Inflammatory macrophage treated with lipopolysaccharide for 1 hour (primary cell): ENCODE measurements at places on chromosomes 5 and 9.

DNA sequence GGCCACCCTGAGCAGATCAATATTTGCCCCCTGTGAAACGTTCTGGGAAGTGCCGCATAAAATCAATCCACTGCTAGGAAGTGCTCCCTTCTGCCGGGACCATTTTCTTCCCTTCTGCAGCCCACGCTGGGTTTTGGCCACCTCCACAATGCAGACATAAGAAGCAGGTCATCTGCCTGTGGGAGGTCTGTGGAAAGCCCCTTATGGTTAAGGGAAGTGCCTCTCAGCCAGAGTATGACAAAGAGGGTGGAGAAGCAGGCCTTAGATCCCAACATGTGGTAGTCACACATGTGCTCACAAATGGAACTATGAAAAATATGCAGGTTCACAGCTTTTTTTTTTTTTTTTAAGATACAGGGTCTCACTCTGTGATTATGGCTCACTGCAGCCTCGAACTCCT is 82.8 kb downstream of the SLC1A3 start:
- peak; percentile 93 for DNase-seq

DNA sequence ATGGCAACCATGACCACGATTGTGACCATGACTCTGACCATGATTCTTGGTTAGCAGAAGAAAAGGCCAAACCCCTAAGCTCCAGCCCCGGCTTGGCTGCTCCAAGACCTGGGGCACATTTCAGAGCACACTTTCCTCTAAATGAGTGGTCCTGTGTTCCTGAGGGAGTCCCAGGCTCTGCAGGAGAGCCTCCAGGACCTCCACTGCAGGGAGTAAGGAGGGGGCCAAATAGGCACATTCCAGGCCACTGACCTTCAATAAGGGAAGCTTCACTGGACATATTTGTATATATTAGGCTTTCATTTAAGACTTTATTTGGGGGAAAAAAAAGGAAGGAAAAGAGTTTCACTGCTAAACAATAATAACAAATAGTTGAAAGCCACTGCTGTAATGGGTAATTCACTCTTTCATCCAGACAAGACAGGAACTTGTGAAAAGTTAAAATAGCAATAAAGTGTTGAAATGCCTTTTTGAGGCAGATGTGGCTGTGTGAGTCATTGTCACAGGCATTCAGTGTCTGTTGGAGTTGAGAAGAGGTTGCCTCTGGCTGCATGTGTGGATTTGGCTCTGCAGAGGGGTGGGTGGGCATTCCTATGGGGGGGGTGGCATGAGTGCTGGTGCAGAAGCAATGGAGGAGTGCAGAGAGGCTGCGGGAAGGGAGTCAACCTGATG is 63.9 kb upstream of the TGFBR1 start:
- peak; percentile 80 for DNase-seq

GRCh38 chr5:124056991-124057723 is 545.2 kb downstream of the CSNK1G3 start:
- peak; percentile 63 for DNase-seq

DNA sequence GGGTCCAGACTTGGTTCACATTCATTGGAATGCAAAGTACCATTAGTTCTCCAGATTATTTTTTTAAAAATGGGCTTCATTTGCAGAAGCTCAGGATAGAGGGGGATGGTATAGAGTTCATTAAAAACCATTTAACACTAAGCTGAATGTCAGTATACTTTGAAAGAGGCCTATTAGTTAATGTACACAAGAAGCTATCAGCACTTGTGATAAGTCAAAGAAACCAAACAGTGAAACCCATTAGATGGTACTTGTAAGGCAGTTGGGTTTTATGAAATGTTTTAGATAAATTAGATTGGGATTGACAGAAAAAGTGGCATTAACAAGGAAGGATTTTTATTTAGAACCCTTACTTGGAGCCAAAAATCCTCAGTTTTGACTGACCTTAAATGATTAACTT is 229.2 kb upstream of the MPDZ start:
- DNase-seq = no peak

GRCh38 chr5:96940586-96940985 is 4.7 kb downstream of the LNPEP start:
- no peak for DNase-seq

DNA sequence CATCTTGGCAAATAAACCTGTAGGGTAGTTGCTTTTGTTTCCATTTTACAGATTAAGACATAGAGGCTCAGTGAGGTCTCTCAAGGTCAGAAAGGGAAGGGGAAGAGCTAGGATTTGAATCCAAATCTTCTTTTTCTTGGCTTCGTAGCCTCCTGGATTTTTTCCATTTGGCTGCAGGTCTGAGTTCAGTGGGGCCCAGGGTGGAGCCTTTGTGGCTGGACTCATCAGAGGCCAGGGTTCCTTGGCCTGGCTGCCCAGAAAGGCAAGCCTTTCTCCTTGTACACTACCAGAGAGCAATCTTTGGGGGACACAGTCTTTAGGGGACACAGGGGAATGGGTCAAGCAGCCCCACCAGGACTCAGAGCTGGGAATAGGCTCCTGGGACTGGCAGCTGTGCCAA is 10.5 kb upstream of the TRAF1 start:
- no peak for DNase-seq
